ENCODE measurements at places on chromosomes 12 and 14.

- DNase-seq = no peak
Observed at GRCh38 chr12:102708108-102708507, 208.9 kb downstream of the PAH start.

DNA sequence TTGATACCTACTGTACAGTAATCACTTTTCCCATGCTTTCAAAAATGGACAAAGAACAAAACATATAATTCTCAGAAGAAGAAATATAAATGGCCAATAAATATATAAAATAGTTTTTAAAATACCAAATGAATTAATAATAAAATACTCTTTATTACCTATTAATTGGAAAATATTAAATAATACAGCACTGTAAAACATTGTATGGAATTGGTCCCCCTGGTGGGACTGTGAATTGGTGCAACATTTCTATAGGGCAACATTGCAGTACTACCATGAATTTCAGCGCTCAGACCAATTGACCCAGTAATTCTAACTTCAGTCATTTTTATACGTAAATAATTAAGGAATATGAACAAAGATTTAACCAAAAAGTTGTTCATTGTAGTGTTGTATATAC, 162.6 kb downstream of the PELI2 start:
- DNase-seq = no peak

- DNase-seq = no peak
Observed at GRCh38 chr14:103393070-103393469, 7.9 kb downstream of the MARK3 start.

GRCh38 chr12:26870491-26871419, 37.8 kb upstream of the ITPR2 start:
- peak; percentile 40 for DNase-seq

DNA sequence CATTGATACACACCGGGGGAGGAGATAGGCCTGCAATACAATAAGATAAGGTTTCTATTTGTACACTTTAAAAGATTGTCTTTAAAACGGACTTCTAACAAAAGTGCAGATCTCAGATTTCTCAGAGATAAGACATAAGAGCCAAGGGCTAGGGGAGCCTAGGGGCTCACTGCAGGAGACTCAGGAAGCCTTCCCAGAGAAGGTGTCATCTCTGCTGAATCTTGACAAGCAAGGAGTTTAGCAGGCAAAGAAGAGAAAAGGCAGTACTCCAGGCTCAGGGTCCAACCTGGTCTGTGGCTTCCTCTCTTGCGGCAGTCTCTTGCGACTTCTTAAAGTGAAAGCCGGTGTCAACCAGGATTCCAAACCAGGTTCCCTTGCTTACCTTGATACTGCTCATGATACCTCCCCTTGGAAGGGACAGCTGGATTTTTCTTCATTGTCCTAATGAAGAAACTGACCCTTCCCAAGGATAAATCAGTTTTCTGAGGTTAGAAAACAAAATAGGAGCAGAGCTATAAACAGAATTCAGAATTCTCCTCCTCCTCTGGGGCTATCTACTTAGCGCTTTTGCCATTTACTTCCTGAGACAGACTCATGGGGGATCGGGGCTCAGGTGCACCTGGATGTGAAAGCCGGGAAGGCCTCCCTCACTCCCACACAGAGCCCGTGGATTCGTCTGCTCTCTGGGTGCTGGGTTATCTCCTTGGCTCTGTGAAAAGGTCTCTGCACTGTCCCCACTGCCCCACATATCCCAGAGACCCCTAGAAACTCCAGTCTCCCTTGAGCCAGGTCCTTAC, 1.7 kb upstream of the SCNN1A start:
- no peak for DNase-seq

GRCh38 chr14:71905031-71905430, 27.2 kb upstream of the RGS6 start:
- no peak for DNase-seq

DNA sequence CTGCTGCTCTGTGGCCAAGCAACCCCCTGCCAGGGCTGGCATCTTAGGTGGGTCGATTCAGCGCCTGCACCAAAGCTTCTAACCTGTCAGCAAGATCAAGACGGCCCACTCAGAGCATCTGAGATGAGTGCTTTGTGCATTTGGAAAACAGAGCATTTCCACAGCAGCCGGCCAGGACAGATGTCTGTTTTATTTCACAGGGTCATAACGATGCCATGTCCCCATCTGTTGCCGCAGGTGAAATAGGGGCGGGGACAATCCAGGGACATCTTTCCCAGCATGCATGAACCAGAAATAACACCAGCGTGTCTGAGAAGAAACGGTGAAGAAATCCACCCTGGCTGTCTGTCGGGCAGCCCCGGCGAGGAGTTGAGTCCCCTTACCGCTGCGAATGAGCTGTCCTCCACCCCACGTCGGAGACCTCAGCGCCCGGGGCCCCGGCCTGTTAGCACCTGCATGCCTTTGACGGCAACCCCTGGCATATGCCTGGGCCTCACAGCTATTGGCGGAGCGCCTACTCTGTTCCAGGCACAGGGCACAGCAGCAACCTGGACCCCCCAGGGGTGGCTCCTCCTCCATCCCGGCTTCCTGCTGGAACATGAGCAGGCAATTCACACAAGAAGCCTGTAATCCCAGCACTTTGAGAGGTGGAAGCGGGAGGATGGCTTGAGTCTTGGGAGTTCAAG, 30.6 kb upstream of the ULK1 start:
- no peak for DNase-seq

GRCh38 chr14:75993567-75994041, 8.0 kb downstream of the IFT43 start:
- no peak for DNase-seq

DNA sequence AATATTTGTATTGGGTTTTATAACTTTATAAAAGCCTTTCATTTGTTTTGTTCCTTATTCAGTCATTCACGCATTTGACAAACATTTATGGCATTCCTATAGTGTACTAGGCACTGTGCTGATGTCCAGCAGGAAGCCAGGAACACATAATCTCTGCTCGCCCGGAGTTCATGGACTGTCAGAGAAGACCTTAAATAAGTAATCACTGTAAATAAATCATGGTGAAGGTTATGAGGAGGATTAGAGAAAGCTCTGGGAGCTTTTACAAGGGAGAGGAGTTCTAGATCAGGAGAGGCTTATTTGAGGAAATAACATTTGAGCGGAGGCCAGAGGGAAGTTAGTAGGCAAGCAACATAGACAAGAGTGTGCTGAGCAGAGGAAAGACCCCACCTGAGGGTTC, 1.4 kb upstream of the RDH11 start:
- DNase-seq = no peak

DNA sequence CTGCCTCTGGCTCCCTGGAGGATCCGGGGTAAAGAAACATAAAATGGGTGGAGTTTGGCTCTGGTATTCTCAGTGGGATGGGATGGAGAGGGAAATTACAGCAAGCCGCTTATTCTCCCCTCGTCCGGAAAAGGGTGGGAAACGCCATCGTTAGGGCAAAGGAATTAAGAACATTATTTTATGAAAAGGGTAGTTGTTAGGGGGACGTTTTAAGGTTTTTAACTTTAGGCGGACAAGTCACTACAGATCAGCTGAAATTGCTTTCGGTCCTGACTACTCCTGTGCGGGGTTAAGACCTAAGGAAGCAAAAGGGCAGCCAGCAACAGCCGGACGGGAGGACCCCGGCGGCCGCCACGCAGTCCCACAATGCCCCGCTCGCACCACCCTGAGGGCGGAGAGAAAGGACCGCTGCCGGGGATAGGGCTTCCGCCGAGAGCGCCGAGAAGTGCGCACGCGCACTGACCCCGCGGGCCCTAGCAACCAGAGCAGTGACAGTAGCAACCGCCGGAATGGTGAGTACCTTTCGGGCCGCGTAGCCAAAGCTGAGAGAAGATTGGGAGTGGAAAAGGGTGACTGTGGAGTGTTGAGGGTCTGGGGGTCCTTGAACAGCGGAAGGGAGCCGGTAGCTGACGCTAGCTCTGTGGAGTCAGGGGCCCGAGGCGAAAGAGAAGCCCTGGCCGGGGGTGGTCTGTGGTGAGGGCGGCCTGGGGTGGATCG, at the start of gene DNAL1:
DNAL1 (plus strand) TSS at position 456 of the 717 bp plus-strand sequence; CDS start at position 510, 54 bp downstream.
- DNase-seq = peak; percentile 98

- DNase-seq = peak; percentile 51
Observed at GRCh38 chr14:94180655-94181271, 6.6 kb downstream of the PPP4R4 start.

- no peak for DNase-seq
Observed at GRCh38 chr14:52793061-52793460, 1.7 kb upstream of the GNPNAT1 start.

DNA sequence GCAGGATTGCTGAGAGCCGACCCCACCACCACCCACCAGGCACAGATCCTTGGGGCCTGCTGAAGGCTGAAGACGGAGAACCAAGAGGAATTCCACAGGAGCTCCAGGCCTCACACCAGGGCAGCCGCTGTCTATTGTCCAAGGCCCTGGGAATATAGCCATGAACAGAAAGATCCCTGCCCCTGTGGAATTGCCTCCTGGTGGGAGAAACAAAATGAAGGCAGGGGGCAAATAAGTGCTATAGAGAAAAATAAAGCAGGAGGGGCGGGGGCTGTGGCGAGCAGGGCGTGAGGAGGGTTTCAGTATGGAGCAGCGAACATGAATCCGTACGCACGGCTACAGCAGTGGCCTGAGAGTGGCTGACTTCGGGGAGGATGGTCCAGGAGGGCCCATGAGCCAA, 96.1 kb downstream of the EML1 start:
- DNase-seq = no peak

DNA sequence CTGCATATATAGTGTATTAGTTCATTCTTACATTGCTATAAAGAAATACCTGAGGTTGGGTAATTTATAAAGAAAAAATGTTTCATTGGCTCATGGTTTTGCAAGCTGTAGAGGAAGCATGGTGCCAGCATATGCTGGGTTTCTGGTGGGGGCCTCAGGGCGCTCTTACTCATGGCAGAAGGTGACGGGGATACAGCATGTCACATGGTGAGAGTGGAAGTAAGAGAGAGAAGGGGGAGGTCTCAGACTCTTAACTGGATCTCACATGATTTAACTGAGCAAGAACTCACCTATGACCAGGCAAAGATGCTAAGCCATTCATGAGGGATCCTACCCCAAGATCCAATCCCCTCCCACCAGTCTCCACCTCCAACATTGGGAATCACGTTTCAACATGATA, 15.9 kb upstream of the PAWR start:
- no peak for DNase-seq

- DNase-seq = peak; percentile 78
Observed at GRCh38 chr14:104137297-104138097, 890 bp upstream of the KIF26A start.

- DNase-seq = no peak
Observed at GRCh38 chr12:107522692-107523477, 162.7 kb upstream of the PWP1 start.

DNA sequence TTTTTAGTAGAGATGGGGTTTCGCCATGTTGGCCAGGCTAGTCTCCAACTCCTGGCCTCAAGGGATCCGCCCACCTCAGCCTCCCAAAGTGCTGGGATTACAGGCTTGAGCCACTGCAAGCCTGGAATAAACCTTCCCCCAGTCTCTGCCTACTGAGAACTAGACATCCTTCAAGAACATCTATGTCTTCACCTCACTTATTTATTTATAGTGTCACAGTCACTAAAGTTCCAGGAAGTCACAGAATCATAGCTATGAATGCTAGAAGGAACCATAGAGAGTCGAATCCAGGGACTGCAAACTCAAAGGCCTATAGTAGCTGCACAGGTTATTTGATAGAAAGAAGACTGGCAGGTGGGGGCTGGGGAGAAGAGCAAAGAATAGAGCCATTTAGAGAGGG, 44.7 kb upstream of the NUDT4 start:
- no peak for DNase-seq

- peak; percentile 6 for DNase-seq
Observed at GRCh38 chr14:86430853-86431252, 900.9 kb downstream of the FLRT2 start.

DNA sequence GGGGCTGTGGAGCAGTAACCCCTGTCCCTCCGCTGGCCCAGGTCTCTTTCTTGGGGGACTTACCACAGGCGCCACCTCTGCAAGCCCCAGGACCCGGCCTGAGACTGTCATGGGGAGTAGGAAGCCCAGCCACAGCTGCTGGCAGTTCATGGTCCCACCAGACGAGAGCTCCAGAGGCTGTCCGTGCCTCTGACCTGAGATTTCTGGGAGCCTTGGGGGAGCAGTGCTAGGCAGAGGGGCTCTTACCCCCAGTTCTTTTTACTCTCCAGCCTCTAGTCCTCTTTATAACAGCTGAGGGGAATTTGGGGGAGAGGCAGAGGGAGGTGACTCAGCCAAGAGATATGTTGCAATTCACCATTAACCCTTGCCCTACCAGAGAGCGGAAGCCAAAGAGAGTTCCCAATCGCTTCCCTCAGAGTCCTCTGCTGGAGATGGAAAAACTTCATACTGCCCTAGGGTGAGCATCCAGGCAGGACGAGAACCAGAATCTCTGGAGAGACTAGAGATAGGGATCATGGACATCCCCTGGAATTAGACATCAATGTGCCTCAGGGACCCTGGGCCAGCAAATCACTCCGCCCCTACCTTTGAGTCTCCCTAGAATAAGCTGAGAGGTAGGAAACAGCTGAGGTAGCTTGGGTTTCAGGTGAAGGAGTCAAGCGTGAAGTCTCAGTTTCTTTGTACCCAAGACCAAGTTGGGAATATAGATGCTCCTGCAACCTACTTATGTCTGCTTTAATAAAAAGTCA, at the start of gene MMP19:
MMP19 (minus strand) TSS at position 256 of the 749 bp plus-strand sequence; CDS start at position 150, 106 bp downstream.
- peak; percentile 73 for DNase-seq

DNA sequence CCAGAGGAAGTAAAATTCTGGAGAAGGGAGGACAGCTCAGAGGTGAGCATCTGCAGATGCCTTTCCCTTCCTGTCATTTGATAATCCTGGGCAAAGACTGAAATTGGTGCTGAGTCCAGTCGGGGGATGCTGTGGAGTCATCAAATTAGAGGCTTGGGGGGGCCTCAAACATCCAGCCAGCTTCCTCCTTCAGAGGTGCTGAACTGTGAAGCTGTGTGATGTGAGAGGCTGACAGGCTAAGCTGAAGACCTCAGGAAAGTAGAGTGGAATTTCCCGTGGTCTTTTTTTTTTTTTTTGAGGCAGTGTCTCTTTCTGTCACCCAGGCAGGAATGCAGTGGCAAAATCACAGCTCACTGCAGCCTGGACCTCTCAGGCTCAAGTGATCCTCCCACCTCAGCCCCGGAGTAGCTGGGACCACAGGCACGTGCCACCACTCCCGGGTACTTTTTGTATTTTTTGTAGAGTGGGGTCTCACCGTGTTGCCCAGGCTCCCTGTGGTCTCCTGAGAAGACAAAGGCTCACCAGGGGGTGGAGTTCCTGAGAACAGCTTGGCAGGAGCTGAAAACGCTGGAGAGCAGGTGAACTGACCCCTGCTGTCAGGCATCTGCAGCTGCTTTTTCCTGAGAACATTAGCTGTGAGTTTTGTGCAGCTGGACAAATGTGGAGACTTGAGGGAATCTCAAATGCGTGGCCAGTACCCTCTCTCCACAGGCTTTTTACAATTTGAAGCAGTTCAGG, 6.1 kb upstream of the TCL1B start:
- DNase-seq = no peak

- DNase-seq = no peak
Observed at GRCh38 chr14:65533736-65534404, 121.3 kb downstream of the FUT8 start.

GRCh38 chr12:94264736-94265485, 116.5 kb downstream of the PLXNC1 start:
- DNase-seq = no peak

- DNase-seq = no peak
Observed at GRCh38 chr12:40827683-40828592, 135.7 kb downstream of the CNTN1 start.

- no peak for DNase-seq
Observed at GRCh38 chr12:31249356-31249755, 76.6 kb downstream of the SINHCAF start.
